Occipital lobe (tissue), 3 donors: ENCODE measurements at places on chromosomes 13 and 19. TPM values are rescaled to one million over a fixed set of nuclear protein-coding genes. Genes with fewer than 3 reads are reported as not detected.

Gene OLFM2
- total RNA-seq = 121 TPM

Gene NKPD1
- 0.47 TPM for total RNA-seq

Gene CYP4F8
- total RNA-seq = not detected

Gene ZDHHC20
- total RNA-seq = 159 TPM

Gene GSX1
- not detected for total RNA-seq

Gene RNF113B
- total RNA-seq = not detected

Gene IQCN
- total RNA-seq = 0.47 TPM

Gene CCDC70
- not detected for total RNA-seq

Gene ANGPTL8
- total RNA-seq = not detected

Gene TGFB1
- total RNA-seq = 0.94 TPM

Gene DAPK3
- total RNA-seq = 51.3 TPM

Gene NCAN
- total RNA-seq = 161 TPM

Gene PET100
- total RNA-seq = 14.7 TPM

Gene FLT1
- total RNA-seq = 13.7 TPM
